Foreskin keratinocyte (primary cell): ENCODE measurements at places on chromosomes 11 and 22. TPM values are rescaled to one million over a fixed set of nuclear protein-coding genes. Genes with fewer than 3 reads are reported as not detected.

SCN3B gene
- 0.04 TPM in 1 of 2 replicates, not detected in the other for total RNA-seq

SLC22A12 gene
- total RNA-seq: not detected in 2 replicates

CHST1 gene
- not detected in 2 replicates for total RNA-seq

GNG3 gene
- not detected in 2 replicates for total RNA-seq

WNT7B gene
- 9.5 and 41.8 TPM in 2 replicates for total RNA-seq

EIF3M gene
- total RNA-seq: 316 and 327 TPM in 2 replicates

CNTF gene
- 1.6 and 1.7 TPM in 2 replicates for total RNA-seq

OR2AT4 gene
- total RNA-seq: not detected in 2 replicates

CHKA gene
- 3.8 and 5.4 TPM in 2 replicates for total RNA-seq

YPEL4 gene
- not detected in 2 replicates for total RNA-seq

MPPED1 gene
- not detected in 2 replicates for total RNA-seq

IFITM2 gene
- total RNA-seq: 224 and 342 TPM in 2 replicates

PHETA2 gene
- 5.9 and 6.3 TPM in 2 replicates for total RNA-seq

NLRP14 gene
- total RNA-seq: 0.04 and 0.07 TPM in 2 replicates

PLAAT5 gene
- not detected in 2 replicates for total RNA-seq

SPTBN2 gene
- total RNA-seq: 20.9 and 22.9 TPM in 2 replicates

KCNC1 gene
- not detected in 2 replicates for total RNA-seq

PDGFD gene
- 0.11 and 0.20 TPM in 2 replicates for total RNA-seq

SUSD2 gene
- total RNA-seq: 0.03 and 0.04 TPM in 2 replicates

RBMXL2 gene
- total RNA-seq: not detected in 2 replicates

ARSA gene
- 22.7 and 28.8 TPM in 2 replicates for total RNA-seq

DSCAML1 gene
- total RNA-seq: not detected in 2 replicates

LGR4 gene
- total RNA-seq: 29.0 and 40.7 TPM in 2 replicates

FHIP1B gene
- 13.9 and 16.8 TPM in 2 replicates for total RNA-seq

CASP5 gene
- not detected in 2 replicates for total RNA-seq

MRGPRE gene
- total RNA-seq: not detected in 2 replicates

MFRP gene
- total RNA-seq: not detected in 2 replicates
